Dermis blood vessel endothelial cell (primary cell): ENCODE measurements at places on chromosomes 1 and 21. TPM values are rescaled to one million over a fixed set of nuclear protein-coding genes. Genes with fewer than 3 reads are reported as not detected.

The NOS1AP gene
- 0.34 and 0.70 TPM in 2 replicates for total RNA-seq

The HSPA6 gene
- 0.17 and 0.42 TPM in 2 replicates for total RNA-seq

The ACTN2 gene
- 0.09 TPM in 1 of 2 replicates, not detected in the other for total RNA-seq

The RGS4 gene
- 9.2 and 26.5 TPM in 2 replicates for total RNA-seq

DNA sequence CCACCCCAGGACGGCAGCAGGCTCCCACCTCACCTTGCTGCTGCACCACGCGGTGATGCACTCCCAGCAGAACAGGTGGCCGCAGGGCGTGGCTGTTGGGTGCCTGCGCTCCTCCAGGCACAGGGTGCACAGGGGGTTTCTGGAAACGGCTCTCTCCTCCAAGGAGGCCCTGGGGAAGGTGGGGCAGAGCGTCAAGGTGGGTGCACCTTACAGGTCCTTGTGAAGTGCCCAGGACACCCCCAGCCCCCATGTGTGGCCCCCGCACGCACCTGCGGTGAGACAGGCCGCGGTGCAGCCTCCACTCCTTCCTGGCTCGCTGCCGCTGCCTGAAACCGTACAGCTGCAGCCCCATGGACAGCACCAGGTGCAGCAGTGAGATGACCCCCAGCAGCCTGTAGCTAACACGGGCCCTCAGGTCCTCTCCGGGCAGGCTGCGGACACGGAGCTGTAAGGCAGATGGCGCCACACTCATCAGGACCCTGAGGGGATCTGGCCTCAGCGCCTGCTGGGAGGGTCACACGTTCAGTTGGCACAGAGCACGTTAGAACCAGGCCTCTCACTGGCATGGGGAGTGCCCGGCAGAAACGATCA is 5.8 kb downstream of the PEX10 start:
- no peak for DNase-seq

GRCh38 chr1:182676274-182676673 is 8.1 kb downstream of the RGS8 start:
- DNase-seq: peak; percentile 10

DNA sequence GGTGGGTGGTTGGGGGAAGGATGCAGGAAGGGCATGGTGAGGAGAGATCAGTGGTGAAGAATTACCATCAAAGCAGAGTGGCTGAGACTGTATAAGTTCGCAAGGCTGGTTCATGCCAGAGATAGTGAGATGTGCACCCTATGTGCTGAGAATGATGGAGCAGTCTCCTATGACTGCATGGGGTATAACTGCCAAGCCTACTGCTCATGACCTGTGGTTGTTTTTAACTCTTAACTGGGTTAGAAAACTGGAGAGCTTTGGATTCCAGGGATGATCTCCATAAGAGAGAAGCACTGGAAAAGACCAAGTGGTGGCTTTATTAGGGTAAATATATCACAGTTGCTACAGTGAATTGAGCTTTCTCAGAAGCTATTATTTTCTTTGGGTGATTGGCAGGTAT is 16.2 kb downstream of the WNT2B start:
- no peak for DNase-seq

- DNase-seq: no peak
Measured at GRCh38 chr1:19744335-19744743, 55.4 kb downstream of the TMCO4 start.
